ENCODE measurements at places on chromosomes 5 and 9. TPM values are rescaled to one million over a fixed set of nuclear protein-coding genes. Genes with fewer than 3 reads are reported as not detected.

- DNase-seq: no peak
Measured at GRCh38 chr5:5341531-5342292, 80.8 kb upstream of the ICE1 start.

GRCh38 chr9:12318732-12319685 is 374.2 kb upstream of the TYRP1 start:
- no peak for DNase-seq

- DNase-seq: no peak
Measured at GRCh38 chr5:54537725-54538124, 20.2 kb downstream of the SNX18 start.

GRCh38 chr9:82117026-82117811 is 128.6 kb downstream of the SPATA31D1 start:
- peak; percentile 38 for DNase-seq

DNA sequence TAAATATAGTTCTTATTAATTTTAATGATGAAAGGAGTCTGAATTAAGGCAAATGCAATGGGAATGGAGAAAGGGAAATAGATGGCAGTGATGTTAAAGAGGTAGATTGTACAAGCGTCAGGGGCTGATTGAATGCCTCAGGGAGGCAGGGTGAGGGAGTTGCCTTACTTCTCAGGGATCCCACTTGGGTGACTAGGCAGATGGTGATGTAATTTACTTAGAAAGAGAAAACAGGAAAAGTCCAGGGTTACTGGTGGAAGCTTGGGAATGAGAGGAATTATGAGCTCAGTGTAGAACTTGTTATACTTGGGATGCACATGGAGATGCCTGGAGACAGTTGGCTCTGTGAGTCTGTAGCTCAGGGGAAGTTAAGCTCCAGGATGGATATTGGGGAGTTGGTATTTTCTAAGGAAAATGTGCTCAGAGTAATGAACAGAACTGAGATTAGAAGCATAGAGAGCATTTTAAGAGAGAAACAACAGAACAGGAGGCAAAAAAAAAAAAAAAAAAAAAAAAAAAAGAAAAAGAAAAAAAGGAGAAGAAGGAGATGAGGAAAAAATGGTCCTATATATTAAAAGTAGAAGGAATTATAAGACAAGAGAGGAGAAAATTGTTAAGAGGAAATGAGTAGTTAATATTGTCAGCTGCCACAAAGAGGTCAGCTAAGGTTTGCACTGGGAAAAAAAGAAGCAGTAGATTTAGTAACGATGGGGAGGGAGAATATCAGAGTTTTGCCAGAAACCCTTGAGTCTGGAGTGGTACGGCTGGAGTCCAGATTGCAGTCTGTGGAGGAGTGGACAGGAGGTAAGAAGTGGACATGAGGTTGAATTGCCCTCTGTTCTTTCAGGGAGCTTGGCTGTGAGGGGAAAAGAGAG is 88.0 kb upstream of the ELL2 start:
- no peak for DNase-seq

DNA sequence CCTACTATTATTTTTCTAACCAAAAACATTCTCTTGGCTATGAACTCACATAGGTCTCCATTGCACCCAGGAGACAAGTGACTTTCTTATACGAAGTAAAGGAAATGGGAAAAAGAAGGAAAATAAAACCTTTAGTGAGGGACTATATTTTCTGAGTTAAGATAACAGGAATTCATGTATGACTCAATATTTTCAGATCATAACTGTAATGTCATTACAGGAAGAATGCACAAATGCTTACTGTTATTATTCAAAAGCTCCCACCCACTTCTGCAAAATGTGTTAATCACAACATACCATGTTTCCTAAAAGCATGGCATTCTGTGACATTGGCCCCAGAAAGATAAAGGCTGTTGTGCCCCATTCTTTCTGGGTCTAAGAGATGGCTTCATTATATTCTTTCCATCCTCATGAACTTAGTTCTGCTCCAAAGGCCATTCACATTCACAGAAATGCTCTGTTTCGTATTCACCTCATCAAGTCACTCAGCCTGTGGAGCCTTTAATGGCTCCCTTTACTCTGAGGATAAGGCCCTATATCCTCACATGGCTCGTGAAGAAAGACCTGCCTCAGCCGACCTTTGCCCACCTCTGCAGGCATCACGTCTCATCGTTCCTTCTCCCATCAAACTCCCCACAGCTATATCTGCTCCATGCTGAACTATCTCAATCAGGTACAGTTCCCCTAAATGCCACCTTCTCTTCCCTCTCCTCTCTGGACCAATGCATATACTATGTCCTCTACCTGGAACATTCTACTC is 77.0 kb downstream of the ABCA1 start:
- DNase-seq: no peak

- DNase-seq: no peak
Measured at GRCh38 chr9:86545090-86545489, 190.9 kb upstream of the TUT7 start.

- DNase-seq: no peak
Measured at GRCh38 chr5:132142459-132142858, 68.9 kb downstream of the CSF2 start.

GRCh38 chr5:171425596-171426244 is 6.3 kb downstream of the FGF18 start:
- DNase-seq: peak; percentile 18

- DNase-seq: no peak
Measured at GRCh38 chr5:124104821-124105220, 592.8 kb downstream of the CSNK1G3 start.

DNA sequence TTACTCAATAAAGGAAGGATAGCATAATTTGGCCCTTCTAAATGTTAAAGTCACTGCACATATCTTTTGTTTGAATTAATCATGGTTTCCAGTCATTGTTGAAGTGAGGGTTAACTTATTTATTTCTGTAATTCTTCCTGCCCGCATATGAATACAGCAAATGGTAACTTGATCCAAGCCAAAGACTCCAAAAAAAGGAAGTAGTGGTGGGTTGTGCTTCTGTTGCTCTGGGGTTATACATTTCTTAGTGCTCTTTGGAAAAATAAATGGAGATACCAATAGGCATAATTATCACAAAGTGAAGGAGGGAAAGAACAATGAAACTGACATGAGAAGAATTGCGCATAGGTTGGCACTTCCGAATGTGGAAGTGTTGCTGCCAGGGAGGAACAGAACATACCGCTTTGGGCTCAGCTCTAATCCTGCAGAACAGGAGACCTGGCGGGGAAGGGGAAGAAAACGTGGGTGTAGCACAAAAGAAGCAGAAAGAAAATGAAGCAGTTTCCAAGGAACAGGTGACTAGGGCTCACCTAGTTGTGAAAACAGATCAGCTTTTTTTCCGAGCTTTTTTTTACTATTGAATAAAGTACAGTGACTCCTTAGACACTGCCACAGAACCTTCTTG is 69.7 kb upstream of the TAF11L2 start:
- DNase-seq: no peak

DNA sequence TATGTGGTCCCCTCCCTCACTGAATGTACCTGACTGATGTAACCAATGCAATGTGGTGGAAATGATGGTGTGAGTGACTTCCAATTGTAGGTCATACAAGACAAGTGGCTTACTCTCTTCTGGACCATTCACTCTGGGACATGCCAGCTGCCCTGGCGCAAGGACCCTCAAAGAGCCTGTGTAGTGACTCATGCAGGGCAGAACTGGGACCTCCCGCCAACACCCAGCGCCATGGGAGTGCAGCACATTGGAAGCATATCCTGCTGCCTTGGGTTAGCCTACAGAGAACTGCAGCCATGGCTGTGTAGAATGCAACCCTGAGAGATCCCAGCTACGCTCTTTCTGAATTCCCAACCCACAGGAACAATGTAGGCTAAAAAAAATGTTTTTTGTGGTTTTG is 90.0 kb upstream of the PANK3 start:
- no peak for DNase-seq

DNA sequence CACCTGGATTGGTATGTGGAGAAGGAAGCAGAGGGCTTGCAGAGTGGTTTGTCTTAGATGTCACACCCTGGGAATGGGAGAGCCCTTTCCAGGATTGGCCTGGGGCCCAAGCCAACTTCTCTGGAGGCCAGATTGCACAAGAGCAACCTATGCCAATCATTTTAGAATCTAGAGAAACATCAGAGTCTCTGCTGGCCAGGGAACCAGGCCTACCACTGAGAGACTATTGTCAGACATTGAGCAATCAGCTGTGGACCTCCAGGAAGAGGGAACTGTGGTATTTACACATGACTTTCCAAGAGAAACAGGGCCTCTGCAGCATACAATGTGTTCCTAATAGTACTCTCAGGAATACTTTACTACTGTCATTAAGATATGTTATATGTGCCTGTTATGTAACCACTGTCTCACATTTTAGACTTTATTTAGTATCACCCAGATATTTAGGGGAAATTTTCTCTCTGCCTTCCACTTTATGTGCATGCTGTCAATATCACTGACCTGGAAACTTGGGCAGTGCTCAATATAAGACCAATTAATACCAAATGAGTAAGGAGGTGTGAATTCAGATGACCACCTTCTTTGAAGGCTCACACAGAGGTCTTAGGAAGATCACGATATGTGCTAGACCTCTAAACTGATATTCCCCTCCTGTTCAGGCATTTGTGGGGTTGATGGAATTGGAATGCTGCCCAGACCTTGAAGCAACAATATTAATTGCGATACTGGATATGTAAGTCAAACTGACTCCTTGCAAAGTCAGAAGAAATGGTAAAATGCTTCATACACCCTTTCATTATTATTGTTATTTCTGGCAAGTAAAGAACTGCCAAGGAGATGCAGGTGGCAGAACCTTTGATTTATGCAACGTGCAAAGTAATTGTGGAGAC is 20.5 kb upstream of the CCL28 start:
- no peak for DNase-seq

- no peak for DNase-seq
Measured at GRCh38 chr5:131939690-131940345, 5.6 kb downstream of the MEIKIN start.

GRCh38 chr5:106843812-106844416 is 826.8 kb downstream of the EFNA5 start:
- DNase-seq: no peak

GRCh38 chr5:8481007-8481406 is 612.1 kb downstream of the MTRR start:
- no peak for DNase-seq

DNA sequence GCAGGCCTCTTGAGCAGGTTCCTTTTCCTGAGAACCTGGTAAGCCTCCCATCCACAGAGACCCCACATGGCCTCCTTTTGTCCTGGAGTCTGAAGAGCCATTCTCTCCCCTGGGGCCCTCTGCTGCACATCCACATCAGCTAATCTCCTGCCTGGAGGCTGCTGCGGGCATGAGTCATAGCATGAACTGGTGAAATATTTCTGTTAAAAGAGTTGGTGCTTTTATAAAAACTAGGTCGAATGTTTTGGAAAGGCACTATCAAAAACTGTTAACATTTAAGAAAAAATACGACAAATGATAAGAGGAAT is 399.4 kb downstream of the CTNND2 start:
- DNase-seq: no peak

GRCh38 chr9:121732389-121732788 is 81.0 kb downstream of the DAB2IP start:
- no peak for DNase-seq

DNA sequence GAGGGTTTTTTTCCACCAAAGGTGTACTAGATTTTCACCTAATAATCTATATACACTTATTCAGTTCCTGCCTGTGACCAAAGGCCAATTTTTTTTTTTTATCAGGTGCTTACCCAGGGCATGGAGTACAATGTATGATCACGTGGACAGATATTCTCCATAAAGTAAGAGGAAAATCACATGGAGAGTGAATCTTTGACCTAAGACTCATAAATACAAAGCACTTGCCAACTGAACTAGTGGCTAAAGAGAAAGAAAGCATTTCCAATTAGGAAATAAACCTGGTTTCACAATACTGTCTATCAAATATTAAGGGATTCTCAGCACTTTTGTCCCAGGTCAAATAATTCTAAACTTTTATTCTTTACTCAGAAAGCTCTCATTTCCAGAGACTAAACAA is 33.0 kb upstream of the CEP120 start:
- DNase-seq: no peak

DNA sequence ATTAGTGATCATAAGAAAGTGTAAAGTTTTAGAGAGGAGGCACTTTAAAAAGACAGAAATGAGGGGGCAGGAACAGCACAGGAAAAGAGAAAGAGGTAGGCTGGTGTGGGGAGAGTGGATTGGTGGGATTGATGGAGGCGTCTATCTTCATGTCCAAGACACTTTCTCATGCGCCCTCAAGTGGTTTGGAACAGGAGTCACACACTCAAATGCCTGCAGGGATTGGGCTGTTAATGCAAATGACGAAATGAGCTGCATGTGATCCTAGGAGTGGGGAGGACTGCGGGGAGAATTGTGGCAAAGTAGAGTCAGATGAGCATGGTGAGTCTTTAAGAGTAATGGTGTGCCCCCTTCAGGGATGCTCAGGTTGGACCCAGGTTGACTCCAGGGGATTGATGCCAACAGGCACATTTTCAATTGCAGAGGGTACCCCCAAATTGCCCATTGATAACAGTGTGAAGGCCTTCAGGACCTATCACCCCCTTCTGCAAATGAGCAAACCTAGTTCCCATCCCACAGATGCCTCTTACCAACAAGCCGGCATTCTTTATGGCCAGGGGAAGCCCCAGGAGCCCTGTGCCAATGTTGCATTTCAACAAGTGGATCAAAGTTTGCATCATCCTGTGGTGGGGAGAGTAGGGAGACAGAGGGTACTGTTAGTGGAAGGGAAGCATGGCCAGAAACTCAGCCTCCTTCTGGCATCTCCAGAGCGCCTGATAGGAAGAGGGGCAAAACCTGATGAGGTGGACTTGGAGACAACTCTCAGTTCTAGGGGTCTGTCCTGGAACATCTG is 5.3 kb downstream of the SLC36A3 start:
- peak; percentile 56 for DNase-seq

- no peak for DNase-seq
Measured at GRCh38 chr9:133132174-133132573, 11.1 kb upstream of the RALGDS start.

GRCh38 chr9:76571743-76572146 is 112.8 kb downstream of the GCNT1 start:
- no peak for DNase-seq

- DNase-seq: no peak
Measured at GRCh38 chr5:17655921-17656320, 21.7 kb downstream of the TAF11L14 start.

- DNase-seq: no peak
Measured at GRCh38 chr5:124461941-124462340, 284.5 kb downstream of the ZNF608 start.

FYB1 gene
- polyA plus RNA-seq: not detected

AQP3 gene
- 0.64 TPM for polyA plus RNA-seq

ATP10B gene
- not detected for polyA plus RNA-seq

PCDHGA3 gene
- polyA plus RNA-seq: 0.33 TPM

IL5 gene
- not detected for polyA plus RNA-seq

STKLD1 gene
- 2.5 TPM for polyA plus RNA-seq
